ENCODE measurements at places on chromosomes 12 and 14.

- peak; percentile 42 for DNase-seq
These were observed 18.5 kb downstream of the PPP2R5E start for GRCh38 chr14:63524537-63525155.

GRCh38 chr12:22115711-22116110 lies 69.7 kb downstream of the CMAS start:
- DNase-seq, result no peak

DNA sequence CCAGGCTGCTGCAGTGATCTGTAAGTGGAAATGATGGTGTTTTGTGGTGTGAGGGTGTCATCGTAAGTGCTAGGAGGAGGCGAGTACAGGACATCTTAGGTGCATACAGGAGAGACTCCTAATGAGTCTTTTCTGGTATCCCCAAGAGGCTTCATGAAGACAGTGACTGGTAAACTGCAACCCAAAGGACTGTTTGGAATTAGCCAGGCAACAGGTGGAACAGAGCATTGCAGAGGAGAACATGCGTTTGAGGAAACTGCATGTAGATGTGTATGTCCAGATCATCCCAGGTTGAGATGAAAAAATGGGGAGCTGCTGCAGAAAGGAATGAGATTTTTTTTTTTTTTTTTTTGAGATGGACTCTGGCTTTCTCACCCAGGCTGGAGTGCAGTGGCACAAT lies 5.4 kb downstream of the ACAD10 start:
- DNase-seq, result no peak

GRCh38 chr12:91954747-91955146 lies 190.9 kb downstream of the BTG1 start:
- DNase-seq, result no peak

DNA sequence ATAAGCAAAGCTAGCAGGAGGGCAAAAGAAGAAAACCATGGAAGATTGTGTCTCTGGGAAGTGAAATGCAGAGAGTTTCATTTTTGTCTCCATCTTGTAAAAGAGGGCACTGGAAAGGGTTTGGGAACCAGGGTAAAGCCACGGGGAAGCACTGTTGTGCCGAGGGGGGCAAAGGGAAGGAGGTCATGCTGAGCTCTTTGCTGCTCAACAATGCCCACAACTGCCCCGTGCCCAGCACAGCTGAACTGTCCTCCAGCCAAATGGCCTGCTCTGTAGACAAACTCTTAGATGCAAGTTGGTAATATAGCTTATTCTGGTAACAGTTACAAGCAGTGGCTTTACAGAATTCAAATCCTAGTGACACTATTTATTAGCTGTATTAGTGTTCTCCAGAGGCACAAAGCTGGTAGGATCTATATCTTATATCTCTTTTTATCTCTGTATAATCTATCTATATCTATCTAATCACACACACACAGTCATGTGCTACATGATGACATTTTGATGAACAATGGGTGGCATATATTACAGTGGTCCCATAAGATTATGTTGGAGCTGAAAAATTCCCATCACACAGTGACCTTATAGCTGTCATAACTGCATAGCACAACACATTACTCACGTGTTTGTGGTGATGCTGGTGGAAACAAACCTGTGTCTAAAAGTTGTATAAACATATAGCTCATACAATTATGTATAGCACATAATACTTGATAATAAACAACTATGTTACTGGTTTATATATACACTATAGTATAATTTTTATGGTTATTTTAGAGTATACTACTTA lies 203.4 kb upstream of the DDHD1 start:
- no peak for DNase-seq

Data from GM19239 (cell line).